Astrocyte of the hippocampus (primary cell): ENCODE measurements at places on chromosomes 6 and 20.
A peak's percentile ranks its signal among the peaks of the same experiment; 100 is the strongest.

- DNase-seq, result no peak
Measured at GRCh38 chr6:137363805-137364138, 130.4 kb downstream of the OLIG3 start.

DNA sequence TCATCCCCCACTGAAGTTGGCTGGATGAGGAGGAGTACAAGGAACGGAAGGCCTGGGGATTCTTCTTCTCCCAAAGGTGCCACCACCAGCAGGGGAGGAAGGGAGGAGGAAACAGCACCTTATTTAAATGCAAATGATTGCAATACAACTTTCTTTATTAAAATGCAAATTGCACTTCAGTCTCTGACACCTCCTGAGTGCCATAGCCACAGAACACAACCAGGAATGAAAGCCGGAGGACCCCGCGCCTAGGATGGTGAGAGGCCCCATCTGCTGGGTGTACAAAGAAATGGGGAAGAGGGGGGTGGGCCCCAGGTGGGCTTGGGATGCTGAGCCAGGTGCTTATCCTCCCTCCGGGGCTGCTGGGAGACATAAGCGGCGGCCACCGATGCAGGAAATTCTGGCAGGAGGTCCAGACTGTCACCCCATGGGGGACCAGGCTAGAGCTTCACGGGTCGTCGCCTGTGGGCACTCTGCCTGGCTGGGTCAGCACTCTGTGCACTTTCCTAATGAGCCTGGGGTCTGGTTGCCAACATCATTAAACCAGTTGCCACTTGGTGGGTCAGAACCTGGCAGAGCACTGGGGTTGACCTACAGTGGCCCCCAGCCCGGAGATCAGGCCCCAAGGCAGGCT, 154.2 kb upstream of the MLN start:
- DNase-seq, result no peak

GRCh38 chr6:146106532-146106931, 77.7 kb downstream of the GRM1 start:
- DNase-seq, result no peak

DNA sequence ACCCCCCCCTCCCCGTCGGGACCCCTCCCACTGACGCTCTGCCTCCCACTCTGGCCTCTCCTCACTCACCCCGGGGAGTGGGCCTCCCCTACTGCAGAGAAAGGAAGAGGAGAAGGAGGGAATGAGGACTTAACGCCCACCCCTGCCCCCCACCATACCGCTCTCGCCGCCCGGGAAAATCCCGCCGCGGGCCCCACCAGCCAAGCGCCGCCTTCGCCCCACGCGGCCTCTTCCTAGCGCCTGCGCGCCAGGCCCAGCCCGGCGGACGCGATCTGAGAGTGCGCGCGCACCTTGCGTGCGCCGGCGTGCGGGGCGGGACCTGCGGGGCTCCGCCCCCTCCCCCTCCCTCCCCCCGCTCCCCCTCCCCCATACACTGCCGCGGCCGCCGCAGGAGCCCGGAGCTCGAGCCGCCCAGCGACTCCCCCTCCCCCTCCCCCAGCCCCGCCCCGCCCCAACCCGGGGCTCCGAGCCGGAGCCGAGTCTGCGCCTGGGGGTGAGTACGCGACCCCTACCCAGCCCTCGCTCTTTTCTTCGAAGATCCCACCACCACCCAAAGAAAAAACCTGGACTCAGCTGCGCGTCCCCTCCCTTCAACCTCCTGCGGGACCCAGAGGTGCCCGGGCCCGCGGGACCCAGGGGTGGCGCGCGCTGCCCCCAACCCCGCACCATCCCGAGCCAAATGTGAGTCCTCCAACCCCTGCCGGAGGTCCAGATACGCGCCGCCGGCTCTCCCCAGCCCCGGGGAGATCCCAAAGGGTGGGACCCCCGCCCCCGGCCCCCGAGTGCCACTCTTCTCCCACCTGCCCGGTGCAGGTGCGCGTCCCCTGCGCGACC, at the start of the genes MRPL14 and TMEM63B:
Gene MRPL14, minus strand, starts transcription at position 267 of the 834 bp plus-strand sequence. CDS start 10,841 bp downstream, outside the sequence.
Gene TMEM63B, plus strand, starts transcription at position 369 of the 834 bp plus-strand sequence. CDS start 7,031 bp downstream, outside the sequence.
- DNase-seq, result peak; percentile 97

DNA sequence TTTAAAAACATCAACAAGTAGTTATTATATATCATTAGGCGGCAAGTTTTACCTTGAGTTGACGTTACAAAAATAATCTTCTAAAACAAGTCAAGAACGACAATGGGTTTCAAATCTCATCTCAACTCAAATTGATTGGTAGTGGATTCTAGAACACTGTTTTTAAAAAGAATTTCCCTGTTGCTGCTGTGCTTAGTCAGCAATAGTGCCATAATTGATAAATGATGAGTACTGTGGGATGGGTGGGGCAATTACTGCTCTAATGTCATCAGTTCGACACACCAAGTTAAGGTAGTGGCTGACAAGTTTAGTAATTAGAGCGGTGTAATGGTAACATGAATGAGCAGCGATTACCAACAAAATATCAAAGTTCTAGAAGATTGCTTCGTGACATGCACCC, 73.4 kb upstream of the HTR1B start:
- no peak for DNase-seq

DNA sequence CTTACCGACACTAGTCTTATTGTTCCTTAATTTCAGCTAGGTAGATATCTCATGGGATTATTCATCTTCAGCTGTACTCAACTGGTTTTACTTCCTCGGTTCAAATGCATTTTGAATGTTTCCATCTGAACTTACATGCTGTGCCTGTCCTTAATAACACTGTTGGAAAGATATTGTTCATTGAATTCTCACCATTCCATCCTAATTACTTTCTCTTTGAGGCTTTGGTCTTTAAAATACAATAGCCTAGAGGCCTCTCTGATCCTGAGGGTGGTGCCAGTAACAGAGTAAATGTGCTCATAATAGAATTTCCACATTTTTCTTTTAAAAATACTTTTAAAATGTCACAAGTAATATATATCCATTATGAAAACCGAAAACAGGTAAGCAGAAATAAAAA, 54.0 kb downstream of the IL20RA start:
- DNase-seq, result no peak

GRCh38 chr6:69732640-69733039, 64.2 kb downstream of the LMBRD1 start:
- DNase-seq, result peak; percentile 7

DNA sequence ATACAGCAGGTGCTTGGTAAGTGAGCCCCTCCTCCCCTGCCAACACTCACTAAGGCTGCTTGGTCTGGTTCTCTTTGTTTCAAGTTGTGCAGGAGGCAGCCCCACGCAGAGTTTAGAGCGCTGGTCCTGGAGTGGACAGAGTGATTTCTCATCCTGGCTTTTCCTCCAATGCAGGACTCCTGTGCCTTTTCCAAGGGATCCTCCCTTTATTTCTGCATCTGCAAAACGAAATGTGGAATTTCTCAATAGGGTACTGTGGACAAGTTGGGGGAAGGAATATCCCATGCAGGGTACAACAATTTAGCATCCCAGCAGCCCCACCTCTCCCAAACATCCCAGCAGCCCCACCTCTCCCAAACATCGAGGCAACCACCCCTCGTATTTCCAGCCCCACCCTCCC, 30.6 kb upstream of the CCDC167 start:
- DNase-seq, result no peak
